Activated naive CD4-positive, alpha-beta T cell treated with anti-CD3 and anti-CD28 coated beads, Interleukin-2, amount 50 U/mL, for 72 hours (primary cell): ENCODE measurements at places on chromosomes 13 and 19. TPM values are rescaled to one million over a fixed set of nuclear protein-coding genes. Genes with fewer than 3 reads are reported as not detected.

DNA sequence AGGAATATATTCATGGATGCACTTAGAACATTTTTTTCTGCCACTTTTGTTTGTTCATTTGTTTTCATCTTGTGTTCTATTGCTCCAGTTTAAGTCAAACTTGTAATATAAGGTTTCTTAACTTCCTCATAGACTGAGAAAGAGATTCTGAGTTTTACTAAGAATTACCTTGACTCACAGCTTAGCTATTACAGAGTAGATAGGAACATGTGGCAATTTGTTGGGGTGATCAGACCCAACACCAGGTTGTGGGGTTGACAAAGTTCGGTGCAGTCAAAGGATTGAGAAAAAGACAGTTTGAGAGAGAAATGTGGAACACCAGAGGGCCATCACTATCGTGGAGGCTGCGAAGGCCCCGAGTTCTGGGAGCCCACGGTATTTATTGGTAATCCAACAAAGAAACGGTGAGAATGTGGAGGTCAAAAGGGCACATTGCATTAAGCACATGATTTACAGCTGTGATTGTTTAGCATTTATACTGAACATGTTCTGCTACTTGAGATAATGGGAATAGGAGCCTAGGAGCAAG lies 2526.0 kb downstream of the PCDH9 start:
- no peak for DNase-seq

GRCh38 chr13:96533408-96533807 lies 443.5 kb downstream of the HS6ST3 start:
- no peak for DNase-seq

DNA sequence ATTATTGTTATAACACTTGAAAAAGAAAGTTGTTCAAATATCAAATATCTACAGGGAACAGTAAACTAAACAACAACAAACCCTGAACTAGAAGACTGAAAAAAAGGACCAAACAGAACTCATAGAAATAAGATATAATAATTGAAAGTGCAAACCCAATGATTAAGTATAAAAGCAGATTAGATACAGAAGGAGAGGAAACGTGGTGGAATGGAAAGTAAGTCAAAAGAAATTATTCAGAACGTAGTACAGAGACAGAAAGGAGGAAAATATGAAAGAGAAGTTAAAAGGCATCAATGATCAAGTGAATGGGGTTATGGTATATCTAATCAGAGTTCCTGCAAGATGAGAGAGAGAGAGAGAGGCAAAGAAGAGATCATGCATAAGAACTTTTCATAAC lies 174.2 kb upstream of the DACH1 start:
- no peak for DNase-seq

- no peak for DNase-seq
Measured at GRCh38 chr19:32178401-32178800, 167.0 kb upstream of the ZNF507 start.

DNA sequence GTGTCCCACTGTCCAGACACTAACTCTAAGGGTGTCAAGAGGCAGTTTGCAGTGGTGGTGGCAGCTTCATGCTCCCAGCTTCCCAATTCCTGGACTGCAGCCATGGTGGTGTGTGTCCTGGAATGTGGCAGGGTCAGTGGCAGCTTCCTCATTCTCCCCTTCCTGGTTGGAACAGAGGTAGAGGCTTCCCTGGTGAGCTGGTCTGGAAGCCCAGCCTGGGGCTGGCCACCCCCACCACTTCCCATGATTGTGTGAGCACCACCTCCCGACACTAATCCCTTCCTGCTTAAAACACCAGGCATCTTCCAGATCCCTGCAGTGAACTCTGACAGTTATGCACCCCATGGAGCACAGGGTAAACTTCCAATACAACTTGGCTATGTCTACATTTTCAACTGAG lies 134.9 kb downstream of the RAP2A start:
- DNase-seq: no peak

Gene SYNGR4
- 0.41 TPM for total RNA-seq

GRCh38 chr13:110000534-110001345 lies 214.4 kb upstream of the IRS2 start:
- no peak for DNase-seq

GRCh38 chr19:18742838-18743783 lies 48.0 kb downstream of the COMP start:
- DNase-seq: no peak

GRCh38 chr19:4568886-4569285 lies 9.4 kb upstream of the SEMA6B start:
- DNase-seq: no peak

DNA sequence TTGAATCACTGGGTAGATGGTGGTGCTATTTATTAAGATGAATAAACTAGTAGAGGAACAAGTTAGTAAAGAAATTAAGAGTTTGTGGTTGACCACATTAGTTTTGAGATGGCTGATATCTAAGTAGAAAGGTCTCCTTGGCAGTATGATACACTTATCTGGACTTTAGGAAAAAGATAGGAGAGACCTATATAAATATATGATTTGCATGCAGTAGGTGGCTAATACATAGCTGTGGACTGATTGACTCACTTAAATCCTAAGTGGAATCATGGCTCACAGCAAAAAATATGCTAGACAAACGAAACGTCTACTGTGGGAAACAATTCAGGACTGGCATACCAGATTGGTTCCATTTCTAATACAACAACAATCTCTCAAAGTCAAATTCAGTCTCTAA lies 92.0 kb downstream of the CAB39L start:
- no peak for DNase-seq

GRCh38 chr19:35126624-35126959 lies 8.3 kb downstream of the LGI4 start:
- no peak for DNase-seq

DNA sequence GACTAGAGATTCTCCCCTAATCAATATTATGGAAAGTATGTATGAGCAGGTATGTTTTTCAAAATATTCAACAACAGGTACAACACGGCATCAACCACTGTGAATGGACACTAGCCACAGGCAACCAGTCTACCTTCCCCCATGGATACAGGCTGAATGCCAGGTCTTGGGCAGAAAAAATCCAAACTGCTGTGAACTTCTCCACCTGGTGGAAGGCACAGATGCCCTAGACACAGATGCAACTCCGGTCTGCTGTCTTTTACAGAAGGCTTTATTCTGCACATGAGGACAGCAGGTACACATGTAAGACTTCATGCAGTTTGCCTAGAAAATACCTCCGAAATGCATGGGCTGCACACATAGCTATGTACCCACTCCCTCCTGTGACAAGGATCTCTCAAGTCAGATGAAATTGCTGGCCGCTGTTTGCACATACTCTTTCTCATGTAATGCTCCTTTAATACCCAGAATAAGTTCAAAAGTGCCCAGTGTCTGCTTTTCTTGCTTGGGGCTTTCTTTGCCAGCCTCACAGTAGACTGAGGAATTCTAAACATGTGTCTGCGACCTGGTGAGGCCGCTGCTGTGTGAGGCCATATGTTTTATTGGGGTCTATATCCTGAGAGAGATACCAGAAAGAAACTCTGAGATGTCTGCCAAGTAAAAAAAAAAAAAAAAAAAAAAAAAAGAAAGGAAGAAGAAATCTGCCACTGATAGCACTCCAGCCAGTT lies 325.9 kb downstream of the FOXO1 start:
- no peak for DNase-seq

- no peak for DNase-seq
Measured at GRCh38 chr19:9986787-9987281, 23.5 kb downstream of the COL5A3 start.

Gene CD33
- total RNA-seq: 0.91 TPM

- no peak for DNase-seq
Measured at GRCh38 chr19:35928507-35928906, 7.7 kb upstream of the LRFN3 start.

Gene TNNT1
- 1.3 TPM for total RNA-seq

DNA sequence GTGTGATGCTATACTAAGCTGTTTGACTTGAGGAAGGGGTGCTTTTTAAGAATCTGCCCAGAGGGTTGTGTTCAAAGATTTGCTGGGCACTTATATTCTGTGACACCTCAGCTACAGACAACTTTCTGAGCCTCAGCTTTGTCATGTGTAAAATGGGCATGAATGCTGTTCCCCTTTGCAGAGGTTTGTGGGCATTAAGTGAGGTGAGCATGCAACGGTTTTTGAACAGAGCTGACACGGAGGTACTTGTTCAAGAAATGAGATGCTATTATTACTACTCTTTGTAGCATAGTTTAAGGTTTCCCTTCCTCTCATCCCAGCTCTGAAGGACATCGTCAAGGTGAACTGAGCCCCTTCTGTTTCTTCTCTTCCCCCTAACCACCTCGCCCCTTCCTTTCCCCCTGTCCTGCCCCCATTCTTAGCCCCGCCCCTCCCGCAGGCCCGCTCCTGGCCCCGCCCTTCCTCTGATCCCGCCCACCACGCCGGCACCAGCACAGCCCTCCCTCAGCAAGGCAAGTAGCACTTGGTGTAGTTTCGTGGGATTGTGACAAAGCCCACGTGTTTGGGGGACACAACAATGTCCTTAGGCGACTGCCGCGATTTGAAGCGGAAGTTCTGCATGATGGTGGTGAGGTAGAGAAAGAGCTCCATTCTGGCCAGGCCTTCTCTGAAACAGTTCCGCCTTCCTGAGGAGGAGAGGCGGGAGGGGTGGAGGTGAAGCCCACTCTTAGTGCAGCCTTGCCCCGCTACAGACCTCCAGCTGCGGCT lies 26.1 kb upstream of the CYP2A7 start:
- peak; percentile 64 for DNase-seq

Gene LIM2
- total RNA-seq: not detected

DNA sequence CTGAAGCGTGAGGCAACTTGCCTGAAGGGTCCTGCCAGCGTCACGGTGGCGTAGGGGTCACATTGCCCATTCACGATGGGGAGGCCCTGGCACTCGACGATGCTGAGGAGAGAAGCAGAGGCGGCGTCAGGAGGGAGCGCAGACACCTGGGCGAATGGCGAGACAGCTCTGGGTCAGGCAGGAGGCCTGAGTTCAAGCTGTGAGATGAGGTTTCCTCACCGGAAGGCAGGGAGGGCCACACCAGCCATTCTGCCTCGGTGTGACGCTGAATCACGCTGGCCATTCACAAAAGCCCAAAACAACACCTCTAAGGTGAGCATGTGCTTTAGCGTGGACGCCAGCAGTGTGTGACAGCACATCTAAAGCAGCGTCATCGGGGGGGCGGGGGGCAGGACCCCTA lies 54.0 kb upstream of the C13orf46 start:
- DNase-seq: no peak

DNA sequence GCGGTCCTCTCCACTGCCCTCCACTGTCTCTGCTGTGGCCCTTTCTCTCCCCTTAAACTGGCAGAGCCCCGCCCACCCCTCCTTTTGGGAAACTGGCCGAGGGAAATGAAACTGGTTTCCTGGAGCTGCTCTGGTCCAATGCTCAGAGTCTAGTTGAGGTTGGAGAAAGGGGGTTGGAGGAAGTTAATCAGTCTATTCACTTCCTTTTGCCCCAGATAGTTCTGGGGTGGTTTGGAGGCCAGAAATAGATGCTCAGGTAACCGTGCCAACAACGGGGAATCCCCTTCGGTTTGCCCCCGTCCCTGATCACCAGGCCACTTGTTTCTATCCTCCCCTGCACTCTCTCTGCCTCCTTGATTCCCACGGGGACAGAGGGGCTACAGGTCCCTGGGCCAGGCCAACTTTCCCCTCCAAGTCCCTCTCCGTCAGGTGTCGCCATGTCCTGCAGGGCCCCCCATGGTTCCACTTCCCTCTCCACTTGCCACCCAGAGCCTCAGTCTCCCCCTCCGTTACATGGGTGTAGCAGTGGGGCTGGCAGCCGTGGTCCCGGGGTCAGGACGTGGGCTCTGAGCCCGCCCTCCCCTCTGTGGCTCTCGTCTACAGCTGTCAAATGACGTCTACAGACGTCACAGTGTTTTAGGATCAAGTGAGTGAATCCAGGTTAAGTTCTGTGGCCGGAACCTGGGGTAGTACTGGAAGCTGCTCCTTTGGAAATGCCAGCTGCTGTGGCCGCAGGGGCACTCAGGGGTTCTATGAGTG lies at the start of gene IL4I1:
TSS of gene IL4I1 (minus strand) at position 25 of the 759 bp plus-strand sequence. CDS start 727 bp downstream, outside the sequence.
- DNase-seq: peak; percentile 84
